ENCODE measurements at places on chromosomes 16 and 17.
A peak's percentile ranks its signal among the peaks of the same experiment; 100 is the strongest.

- no peak for DNase-seq
Measured at GRCh38 chr16:56911771-56912571, 20.0 kb upstream of the HERPUD1 start.

DNA sequence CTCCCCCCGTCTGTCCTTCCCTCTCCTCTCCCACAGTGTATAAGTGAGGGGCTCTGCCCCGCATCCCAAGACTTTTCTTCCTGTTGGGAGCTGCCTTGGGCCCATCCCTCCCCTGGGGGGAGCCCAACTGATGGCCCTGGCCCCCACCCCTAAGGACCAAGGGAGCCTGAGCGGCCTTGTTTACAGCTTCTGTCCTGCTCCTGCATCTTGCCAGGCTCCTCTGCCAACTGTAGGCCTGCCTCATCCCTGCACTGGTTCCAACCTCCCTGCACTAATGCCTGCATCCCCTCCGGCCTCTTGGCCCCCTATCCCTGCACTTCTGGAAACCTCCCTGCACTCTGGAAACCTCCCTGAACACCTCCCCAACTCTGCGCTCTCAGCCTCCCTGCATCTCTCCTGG, 1.4 kb upstream of the PAGR1 start:
- DNase-seq = no peak

- no peak for DNase-seq
Measured at GRCh38 chr17:81939881-81940385, 2.8 kb upstream of the PYCR1 start.

DNA sequence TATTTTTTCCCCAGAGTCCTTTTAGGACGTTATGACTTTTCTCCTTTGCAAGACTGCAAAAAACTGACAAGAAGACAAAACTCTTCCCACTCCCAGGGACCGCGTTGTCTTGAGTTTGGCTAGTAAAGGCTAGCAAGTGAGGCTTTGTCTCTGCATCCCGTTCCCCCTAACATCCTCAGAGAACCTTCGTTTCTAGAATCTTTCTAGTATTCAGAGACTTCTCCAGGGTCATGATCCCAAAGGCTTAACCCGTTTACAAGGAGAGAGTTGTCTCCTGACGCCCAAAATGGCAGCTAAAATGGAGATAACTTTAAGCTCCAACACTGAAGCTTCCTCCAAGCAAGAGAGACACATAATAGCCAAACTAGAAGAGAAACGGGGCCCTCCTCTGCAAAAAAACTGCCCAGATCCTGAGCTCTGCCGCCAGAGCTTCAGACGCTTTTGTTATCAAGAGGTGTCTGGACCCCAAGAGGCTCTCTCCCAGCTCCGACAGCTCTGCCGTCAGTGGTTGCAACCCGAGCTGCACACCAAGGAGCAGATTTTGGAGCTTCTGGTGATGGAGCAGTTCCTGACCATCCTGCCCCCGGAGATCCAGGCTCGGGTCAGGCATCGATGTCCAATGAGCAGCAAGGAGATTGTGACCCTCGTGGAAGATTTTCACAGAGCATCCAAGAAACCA, 843 bp downstream of the ZNF174 start:
- DNase-seq = no peak

DNA sequence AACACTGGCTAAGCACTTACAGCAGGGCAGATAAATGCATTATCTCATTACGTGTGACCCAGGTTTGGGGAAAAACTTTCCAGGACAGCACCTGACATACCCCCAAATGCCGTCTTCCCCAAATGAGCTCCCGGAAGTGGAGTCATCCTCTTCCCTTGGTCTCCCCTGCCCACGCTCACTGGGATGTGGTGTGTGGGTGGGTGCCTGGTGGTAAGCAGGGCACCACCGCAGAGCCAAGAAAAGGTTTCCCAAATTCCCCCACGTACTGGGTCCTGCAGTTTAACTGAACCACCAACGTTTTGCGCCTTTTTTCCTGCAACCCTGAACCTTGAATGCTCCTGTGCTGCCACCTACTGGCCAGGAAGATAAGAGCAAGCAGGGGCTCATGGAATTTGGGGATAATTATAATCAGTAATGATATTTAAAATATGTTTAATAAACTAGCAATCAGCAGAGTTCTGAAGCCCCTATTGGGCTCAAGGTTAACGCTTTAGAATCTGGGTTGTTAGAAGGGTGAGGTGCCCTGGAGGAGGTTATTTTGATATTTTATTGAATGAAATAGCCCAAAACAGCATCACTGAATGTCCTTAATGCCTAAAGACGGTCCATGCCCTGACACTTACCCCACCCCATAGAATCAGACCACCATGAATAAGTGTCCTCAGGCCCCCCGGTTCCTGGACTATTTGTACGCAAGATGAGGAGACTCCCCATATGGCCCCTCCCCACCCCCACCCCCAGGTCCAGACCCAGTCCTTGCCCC, 8.0 kb downstream of the SPPL2C start:
- peak; percentile 76 for DNase-seq

GRCh38 chr17:40311575-40311974, 2.6 kb downstream of the RARA start:
- no peak for DNase-seq

DNA sequence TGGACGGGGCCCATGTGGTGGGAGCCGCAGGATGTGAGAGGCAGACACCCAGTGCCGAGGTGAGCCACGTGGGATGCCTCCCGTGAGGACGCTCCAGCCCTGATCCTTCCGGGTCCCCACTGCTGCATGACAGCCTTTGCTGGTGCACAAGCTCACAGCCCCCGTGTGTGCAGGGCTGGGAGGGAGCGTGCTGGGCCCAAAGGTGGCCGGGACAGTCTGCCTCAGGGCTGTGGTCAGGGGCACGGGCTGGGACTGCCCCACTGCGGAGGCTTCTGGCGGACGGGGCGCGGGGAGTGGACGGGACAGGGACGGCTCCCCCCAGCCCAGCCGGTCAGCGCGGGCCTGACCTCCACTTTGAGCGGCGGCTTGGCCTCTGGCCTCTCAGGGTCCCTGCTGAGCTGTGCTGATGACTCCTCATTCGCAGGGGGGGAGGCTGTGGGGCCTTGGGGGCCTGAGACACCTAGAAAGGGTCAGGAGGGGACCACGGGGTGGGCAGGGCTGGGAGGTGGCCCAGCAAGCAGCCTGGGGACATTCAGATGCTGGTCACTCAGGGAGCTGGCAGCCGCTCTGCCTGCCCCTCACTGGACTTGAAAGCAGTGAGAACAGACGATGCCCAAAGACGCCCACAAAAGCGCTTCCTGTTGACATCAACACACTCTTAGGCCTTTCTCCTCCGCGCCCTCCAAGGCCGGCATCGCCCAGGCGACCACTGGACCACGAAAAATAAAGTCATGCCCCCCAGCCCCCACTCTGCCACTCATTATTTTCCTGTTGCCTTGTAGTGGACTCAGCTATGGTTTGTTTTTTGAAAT, 9.3 kb upstream of the METRNL start:
- no peak for DNase-seq

- DNase-seq = no peak
Measured at GRCh38 chr16:84022644-84023043, 20.0 kb downstream of the SLC38A8 start.

DNA sequence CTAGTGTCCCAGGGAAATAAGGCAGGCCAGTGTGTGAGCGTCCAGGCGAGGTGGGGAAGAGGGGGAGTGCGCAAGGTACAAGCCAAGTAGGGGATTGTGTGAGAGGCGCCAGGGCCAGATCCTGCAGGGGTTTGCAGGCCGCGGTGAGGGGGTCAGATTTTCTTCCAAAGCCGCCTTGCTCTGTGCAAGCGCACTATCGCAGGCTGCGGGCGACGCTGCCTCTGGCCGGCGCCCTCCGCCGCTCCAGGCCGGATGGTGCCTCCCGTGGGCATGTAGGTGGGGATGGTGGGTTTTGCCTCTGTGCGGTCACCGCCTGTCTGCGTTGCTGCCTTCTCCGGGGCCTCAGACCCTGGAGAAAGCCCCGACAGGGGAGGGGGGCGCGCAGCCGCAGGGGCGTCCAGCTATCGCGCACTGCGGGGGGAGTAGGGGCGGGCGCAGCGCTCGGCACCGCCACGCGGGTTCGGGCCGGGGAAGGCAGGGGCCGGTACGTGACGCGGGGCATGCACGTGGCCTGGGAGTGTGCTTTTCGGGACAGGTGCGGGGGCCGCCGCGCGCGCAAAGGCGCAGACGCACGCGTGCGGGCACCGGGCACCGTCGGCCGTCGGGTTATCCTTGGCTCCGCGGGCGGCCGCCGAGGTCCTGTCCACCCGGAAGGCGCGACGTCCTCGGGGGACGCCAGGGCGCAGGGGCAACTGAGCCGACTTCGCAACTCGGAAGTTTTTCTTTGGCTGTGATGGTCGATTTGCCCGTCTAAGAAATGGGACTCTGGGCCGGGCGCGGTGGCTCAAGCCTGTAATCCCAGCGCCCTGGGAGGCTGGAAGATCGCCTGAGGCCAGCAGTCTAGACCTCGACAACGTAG, 1.1 kb upstream of the HAPSTR1 start:
- DNase-seq = peak; percentile 61

GRCh38 chr16:14559809-14560241, 70.2 kb downstream of the PARN start:
- DNase-seq = no peak

DNA sequence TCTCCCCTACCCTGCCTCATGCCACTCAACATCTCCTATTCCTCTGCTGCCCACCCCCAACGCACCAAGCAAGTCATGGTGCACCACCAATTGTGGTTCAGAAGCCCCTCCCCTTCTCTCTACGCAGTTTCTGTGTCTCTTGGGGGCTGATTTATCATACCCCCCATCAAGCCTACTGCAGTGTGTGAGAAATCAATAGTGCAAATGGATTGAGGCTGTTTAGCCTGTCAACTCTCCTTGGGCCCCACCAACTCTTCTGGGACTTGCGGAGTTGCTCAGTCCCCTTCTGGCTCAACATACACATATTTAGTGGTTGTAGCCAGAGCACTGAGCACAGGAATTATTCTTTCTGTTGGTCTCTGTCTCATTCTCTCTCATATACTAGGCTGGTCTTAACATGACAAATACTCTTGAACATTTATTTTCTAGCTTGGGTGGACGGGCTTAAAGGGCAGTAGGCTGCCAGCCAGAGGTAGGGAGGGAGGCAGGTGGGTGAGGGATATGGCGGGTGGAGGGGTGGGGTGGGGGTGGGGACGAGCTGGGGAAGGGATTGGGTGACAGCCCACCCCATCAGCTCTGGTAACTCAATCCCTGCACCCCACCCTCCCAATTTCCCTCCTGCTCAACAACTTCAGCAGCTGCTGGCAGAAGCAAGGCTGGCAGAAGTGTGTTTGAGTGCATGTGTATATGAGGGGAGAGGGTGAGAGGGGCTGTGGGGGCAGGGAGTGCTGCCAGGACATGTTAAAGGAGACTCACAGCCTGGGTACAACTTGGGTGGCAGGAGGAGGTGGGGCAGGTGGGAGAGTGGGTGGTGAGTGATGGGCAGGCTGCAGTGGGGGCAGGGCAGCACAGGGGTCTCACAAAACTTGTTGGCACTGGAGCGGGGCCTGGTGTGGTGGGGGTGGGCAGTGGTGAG, 4.9 kb downstream of the RARA start:
- no peak for DNase-seq

DNA sequence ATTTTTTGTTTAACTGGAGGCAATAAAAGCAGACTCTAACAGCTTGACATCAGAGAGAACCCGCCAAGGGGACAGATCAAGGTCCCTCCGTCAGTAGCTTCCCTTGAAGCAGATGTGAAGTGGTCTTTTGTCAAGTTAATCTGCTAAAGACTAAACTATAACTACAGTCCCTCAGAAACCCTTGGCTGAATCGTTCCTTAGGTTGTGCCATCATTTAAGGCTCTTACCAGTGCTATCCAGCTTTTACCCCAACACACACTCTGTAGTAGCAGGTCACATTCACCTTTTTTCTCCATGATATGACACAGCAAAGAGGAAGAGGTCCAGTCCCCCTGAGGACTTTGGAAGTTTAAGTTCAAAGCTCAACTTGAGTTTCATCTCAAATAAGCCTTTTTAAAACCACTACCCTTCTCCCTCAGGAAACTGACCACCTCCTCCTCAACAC, 49.7 kb downstream of the ERN1 start:
- peak; percentile 57 for DNase-seq

DNA sequence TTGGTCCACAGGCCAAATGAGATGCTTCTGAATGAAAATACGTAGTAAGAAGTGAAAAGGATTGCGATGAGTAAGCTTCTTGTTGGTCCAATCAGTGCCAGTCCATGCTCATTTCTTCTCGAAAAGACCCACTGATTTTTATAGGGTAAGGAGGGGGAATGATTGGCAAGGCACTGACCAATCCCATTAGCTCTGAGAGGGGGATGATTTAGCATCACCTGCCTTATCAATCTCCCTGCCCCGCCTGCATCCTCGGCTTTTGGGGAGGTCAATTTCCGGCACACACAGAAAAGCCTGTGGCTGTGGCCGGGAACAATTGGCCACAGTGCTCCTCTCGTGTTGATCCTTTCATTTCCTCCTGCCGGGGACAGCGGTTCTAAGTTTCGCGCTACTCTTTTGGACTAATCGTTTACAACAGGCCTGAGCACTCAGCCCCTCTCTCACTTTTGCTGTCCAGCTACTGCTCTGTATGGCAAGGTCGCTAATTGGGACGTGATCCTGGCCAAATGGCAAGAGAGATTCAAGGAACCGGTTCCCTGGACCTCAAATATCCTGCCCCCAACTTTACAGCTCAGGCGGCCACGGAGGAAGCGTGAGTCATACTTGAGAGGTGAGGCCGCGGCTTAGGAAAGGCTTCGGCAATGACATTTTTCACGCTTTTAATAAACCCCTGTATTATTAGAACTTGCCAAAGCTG, 43.1 kb downstream of the TBX4 start:
- no peak for DNase-seq

DNA sequence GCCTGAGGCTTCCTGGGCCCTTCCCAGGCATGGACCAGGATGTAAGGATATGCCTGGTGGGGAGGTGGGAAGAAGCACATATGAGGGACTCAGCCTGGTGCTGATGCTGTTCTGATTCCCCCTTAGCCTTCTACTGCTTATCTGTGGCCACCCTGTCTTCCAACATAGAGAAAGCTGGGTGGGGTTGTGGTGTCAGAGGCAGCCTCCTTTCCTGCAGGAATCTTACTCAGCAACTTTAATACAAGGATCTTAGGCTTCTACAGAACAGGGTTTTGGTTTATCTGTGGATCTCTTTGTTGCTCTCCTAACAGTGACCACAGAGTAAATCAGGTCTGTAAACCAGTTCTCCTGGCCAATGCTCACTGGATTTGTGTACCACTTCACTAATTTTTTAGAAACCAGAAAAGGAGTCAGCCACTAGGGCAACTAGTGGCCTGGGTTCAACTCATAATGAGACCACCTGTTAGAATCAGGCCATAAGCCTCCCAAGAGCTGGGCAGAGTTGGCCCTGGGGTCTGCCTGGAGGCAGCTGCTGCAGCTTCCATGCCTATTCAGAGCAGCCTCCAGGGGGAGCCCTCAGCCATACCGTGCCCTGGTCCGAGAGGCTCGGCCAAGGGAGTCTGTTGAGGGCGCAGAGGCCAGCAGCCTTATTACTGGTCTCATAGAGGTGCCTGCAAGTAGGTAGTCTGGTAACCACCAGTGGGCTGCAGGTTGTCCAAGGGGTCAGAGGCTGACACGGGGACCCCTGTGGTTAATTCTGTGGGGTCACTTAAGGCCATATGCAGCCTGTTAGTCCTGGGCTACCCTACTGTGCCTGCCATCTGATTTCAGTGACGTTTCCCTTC, 7.1 kb downstream of the HAS3 start:
- DNase-seq = peak; percentile 82

- no peak for DNase-seq
Measured at GRCh38 chr17:3510090-3510489, 34.3 kb downstream of the ASPA start.
